Cerebellar nuclear complex (tissue), 1 donor: ENCODE measurements at places on chromosomes 4 and X.

- no peak for DNase-seq
Measured at GRCh38 chrX:617891-618290, 12.7 kb upstream of the SHOX start.

DNA sequence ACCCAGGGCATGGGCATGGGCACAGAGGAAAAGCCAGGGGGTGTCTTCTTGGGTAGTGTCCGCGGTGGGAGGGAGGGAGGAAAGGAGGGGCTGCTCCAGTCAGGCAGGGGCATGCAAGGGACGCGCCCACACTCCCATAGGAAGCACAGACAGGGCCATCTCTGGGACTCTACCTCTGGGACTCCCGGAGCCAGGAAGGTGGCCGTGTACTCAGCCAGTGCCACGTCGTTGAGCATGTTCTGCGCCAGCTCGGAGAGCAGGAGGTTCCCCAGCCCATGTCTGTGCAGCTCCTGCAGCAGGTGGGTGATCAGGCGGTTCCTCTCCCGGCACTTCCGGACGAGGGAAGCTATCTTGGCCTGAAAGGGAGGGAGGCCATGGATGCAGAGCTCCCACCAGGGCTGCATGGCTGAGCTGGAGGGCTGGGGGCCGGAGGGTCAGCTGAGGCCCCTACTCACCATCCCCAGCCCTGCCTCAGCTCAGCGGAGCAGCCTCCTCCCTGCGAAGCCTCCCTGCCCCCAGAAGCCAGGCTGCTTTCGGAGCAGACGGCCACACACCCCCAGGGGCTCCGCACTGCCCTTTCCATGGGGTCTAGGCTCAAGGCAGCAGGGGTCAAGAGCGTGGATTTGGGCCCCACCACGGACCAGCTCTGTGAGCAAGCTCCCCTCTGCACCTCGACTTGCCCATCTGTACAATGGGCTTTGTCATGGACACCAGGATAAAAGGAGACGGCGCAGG lies 44.6 kb downstream of the C4orf50 start:
- DNase-seq, result no peak

DNA sequence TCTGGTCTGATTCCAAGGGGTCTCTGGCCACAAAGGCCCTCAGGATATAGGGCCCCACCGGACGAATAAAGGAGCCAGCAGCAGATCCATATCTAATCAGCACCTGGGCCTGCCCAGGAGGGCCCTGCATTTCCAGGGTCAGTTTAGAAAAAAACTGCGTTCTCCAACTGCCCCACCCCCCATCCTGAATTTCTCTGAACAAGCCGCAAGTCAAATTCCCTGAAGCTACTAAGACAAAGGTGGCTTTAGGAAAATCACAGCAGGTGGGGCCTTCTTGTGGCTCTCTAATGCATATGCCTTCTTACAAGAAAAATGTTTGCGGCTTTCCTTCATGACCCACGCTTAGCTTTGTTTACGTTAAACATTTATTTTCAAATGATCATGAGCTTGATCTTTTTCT lies 76.6 kb downstream of the MBNL3 start:
- no peak for DNase-seq

DNA sequence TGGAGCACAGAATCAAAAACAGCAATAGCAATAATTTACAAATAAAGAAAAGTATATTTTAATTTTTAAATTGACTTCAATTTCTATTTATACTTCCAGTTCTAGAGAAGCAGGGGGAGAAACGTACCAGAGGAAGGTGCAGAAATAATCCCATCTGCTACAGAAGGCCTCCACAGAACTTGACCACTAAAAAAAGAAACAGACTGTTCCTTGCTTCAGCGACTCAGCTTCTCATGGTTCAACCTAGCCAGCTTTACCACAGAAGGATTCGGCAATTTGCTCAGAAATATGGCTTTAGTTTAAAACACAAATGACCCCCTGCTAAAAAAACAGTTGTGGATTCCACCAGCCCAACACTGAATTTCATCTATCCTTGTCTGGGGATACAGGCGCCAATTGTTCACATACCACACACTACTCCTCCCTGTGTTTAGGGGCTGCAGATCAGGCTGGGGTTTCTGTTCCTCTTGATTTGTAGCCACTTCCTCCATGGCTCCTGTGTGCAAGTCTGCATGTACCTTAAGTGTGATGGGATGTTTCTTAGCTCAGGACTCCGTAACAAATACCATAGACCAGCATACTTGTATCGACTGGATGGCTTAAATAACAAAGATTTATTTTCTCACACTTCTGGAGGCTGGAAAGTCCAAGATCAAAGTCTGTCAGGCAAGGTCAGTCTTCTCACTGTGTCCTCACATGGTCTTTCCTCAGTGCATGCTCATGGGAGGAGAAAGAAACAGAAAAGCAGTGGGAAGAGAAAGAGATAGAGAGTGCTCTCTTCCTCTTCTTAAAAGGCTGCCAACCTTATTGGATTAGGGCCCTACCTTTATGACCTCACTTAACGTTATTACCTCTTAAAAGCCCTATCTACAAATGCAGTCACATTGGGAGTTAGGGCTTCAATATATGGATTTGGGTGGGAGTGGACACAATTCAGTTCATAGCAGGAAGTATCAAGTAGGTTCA lies 79.1 kb downstream of the AMOT start:
- DNase-seq, result no peak

DNA sequence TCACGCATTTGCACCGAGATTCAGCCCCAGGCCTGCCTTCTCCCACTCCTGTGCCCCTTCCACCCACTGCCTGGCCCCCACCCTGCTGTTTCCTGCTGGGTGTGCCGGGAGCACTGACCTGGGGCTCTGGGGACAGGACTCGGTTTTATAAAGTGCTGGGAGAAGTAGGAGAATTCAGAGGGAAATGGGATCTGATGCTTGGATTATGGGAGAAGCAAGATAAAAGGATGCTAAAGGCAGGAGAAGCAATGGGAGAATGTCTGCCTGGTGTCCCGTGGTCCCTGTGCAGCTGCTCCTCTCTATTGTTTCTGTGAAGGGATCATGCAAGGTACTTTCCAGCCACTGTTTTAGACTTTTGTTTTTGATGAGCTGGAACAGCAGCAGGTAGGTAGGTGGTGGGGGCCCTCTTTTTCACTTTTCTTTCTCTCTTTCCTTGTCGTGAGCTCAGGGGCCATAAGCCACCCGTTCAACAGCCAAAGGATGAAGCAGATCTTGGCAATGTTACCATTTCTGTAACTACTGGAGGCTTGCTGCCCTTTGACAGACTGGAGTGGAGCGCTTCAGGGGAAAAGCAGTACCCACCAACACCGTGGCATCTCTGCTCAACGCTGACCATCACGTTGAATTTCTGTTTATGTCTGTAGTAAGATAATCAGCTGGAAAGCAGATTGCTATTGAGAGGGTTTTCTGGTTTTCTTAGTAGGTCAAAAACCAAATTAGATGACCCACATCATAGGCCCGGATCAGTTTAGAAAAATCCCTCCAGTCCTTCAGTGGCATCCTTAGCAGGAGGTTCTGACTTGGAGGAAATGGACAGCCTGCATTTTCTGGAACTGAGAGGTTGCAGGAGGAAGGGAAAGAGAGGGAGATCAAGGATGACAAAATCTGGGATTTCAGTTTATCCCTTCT lies 63.8 kb upstream of the ENPP6 start:
- DNase-seq, result no peak

GRCh38 chr4:126687655-126688358 lies 945.0 kb upstream of the INTU start:
- DNase-seq, result no peak

- DNase-seq, result no peak
Measured at GRCh38 chrX:119605464-119606279, 552 bp downstream of the NKRF start.
